ENCODE measurements at places on chromosomes 5 and 9.

DNA sequence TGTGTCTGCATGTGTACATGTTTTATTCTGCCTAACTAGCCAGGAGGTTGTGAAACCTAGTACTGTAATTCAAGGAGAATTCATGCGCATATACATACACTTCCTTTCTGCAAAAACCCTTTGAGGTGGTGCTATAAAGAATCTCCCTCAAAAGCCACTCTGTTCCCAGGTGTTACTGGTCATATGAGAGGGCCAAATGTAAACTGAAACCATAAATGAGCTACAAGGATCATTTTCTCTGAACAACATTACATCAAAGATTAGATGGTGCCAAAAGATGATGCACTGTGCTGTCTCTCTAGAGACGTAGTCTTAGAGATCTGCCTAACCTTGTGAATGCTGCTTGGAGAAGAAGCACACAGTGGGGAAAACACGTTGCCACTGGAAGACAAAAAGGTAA lies 15.7 kb downstream of the NREP start:
- DNase-seq = no peak

- no peak for DNase-seq
Observed at GRCh38 chr9:88821033-88821745, 170.1 kb upstream of the S1PR3 start.

GRCh38 chr9:91710158-91710557 lies 239.9 kb downstream of the ROR2 start:
- no peak for DNase-seq

DNA sequence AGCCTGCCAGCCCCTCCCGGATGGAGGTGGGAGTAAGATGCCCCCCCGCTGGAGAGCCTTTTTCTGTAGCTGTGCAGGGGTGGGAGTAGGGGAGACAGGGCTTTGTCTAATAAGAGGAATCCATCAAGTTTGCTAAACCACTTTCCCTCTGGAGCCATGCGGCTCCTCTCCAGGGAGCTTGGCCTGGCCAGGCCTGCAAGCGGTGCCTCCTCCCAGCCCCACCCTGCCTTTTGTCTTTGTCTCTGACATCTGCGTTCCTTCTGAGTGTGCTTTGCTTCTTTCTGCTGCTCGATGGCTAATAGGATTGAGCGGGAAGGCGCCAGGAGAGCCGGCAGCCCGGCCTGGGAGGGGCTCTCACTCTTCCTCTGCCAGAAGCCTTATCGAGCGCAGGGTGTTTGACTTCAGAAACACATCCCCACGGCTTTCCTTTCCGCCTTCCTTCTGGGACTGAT lies 26.7 kb upstream of the FCN1 start:
- DNase-seq = no peak

DNA sequence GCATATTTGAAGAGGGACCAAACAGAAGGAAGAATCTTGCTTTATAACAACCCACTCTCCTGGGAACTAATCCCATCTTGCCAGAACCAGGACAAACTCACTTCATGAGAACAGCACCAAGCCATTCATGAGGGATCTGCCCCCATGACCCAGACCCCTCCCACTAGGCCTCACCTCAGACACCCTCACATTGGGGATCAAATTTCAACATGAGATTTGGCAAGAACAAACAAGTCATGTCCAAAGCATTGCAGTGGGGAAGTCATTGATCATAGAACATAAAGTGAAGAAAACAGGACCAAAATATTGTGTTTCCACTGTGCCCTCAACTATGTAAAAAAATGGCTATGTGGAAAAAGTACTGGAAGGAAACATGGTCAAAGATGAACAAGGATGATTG lies 43.9 kb downstream of the MAP1B start:
- no peak for DNase-seq

GRCh38 chr5:2383698-2384065 lies 367.8 kb downstream of the IRX2 start:
- DNase-seq = no peak

DNA sequence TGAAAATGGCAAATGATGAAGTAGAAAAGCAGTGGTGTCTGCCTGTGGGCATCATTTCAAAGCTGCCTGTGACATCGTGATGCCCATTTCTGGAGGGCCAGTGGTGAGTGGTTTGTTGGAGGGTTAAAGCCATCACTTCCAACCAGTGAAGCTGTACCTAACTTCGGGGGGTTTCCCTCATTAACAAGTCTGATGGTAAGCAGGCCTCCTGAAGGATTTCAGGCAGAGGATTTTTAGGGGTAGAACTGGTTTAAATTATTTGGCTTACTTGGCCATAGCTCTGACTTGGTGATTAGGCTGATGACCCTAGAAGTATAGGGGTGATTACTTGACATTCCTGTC lies 10.7 kb downstream of the TNFAIP8 start:
- no peak for DNase-seq

GRCh38 chr5:119418606-119419100 lies 33.6 kb upstream of the HSD17B4 start:
- DNase-seq = no peak

GRCh38 chr5:36644727-36645126 lies 38.3 kb downstream of the SLC1A3 start:
- DNase-seq = no peak

DNA sequence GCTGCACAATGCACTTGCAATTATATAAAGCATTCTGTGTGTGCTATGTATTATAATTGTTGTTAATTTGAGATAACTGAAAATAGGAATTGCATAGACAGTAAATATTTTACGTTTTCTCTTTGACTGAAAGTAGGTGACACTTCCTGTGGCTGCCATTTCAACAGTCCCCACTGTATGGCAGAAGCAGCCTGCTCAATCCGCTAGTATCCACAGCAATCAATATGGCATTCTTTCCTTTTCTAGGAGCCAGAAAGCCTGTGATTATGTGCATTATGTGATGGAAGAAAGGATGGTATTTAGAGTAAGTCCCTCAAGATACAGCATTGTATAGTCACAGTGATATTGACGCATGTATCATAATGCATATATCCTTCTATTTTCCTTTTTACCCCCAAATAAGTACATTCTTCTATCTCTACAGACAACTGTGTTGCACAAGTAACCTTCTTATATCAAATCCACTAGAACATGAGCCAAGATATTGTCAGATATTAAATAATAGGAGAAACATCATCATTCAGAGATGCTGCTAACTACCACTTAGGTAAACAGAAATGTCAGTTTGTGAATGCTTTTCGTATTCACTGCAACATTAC lies 59.7 kb downstream of the CARTPT start:
- DNase-seq = no peak

DNA sequence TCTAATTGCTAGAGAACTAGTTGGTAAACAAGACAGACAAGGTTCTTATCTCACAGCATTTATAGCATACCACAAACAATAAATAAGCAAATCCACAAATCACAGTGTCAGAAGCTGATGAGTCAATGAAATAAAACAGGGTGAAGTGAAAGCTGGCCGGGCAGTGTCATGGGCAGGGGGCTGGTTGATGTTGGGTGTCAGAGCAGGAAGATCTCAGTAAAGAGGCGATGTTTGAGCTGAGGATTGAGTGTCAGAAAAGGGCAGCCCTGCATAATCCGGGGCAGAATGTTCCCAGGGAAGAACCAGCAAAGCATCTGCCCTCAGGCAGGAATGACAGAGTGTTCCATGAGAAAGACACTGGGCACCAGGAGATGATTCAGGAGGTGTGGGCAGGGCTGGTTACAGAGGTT lies 183.4 kb downstream of the GOLPH3 start:
- no peak for DNase-seq

DNA sequence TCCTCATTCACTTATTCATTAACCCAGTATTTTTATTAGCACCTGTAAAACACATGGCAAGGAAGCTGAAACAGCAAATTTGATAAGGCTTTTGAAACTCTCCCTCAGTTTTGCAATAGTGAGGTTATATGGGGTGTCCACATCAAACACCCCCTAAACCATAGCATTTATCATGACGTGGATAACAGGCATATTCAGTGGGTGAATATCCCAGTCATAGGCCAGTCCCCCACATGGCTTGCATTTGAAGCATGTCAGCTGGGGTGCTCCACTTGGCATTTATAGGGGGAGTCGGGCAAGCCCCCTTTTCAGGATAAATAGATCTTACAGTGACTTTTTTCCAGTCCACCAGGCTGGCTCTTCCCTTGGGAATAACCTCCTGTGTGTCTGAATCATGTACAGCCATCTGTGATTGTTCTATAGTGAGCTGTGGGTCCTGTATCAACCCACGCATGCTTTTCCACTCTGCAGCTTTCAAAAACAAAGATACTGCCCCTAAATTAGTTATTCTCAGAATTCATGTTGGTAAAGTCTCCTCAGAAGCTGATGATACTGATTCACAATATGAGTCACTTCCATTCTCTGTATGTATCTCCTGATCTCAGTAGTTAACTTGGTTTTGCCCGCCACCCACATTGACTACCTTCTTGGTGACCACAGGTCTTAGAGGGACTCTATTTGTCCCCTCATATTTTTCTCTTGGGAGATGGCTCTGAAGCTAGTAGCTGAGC lies 84.4 kb upstream of the SPIN1 start:
- no peak for DNase-seq

- no peak for DNase-seq
Observed at GRCh38 chr5:133967698-133968203, 674 bp downstream of the C5orf15 start.

- no peak for DNase-seq
Observed at GRCh38 chr5:81363093-81363871, 30.7 kb downstream of the ACOT12 start.

DNA sequence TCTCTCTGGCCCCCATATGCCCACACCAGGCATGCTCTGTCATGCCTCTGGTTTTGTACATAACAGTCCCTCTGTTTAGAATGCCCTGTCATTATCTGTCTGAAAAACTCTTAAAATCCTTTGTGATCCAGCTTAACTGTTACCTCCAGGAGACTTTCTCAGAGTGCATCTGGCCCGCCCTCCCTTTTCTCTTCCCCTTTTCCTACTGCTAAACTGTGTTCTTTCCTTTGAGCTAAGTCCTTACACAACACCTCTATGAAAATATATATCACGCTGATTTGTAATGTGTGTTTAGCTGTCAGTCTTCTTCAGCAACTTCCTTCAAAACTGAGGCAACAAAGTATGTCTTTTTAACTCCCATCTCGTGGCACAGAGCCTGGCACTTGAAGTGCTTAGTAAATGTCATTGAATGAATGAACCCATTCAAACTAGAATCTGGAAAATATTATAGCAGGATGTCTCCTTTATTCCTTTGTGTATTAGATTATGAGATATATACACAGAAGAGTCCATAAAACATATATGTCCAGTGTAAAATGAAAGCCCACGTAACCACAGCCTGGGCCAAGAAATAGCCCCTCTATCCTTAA lies 166.2 kb upstream of the KLF9 start:
- no peak for DNase-seq

GRCh38 chr9:130426467-130426773 lies 18.3 kb upstream of the ASS1 start:
- no peak for DNase-seq

DNA sequence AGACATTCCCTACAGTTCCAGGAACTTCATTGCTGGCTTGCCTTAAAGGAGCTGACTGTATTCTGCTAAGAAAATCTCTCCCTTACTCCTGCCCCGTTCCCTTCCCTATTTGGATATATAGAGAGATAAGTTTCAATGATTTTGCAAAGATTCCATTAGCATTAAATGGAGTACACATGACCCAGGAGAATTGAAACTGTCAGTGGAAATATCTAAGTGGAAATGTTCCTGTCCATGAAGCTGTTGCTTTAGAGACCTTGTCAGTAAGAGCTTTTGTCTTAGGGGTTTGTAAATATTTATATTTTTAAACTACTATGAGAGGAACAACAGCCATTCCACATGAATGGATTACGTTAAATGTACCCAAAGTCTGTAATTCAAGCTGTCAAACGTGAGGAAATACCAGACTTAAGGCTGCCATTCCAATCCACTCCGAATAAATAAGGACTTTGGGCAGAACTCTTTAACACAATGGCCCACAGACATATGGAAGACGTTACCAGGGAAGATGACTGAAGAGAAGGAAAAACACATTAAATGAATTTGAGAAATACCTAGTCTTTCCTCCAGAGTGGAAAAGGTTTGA lies 387.1 kb upstream of the PAPPA start:
- DNase-seq = no peak

- DNase-seq = no peak
Observed at GRCh38 chr9:104993291-104993963, 65.5 kb upstream of the ABCA1 start.

DNA sequence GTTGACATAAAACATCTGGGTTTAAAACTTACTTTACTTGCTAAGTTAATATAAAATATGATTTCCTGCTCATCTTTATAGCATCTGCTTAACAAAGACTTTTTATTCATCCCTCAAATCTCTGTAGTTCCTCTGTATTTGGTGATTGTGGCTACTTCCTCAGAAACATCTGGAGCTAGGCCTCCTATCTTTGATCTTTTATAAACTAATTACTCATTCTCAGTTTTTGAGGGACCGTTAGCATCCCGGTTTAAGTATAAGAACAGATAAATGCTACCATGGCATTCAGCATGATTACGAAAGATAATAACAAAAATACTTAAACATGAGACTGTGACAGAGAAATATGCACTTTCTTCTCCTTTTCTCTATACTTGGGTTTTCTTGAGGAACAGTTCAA lies 85.3 kb downstream of the SLC38A9 start:
- no peak for DNase-seq

- no peak for DNase-seq
Observed at GRCh38 chr9:124511891-124512805, 4.9 kb upstream of the NR5A1 start.
